ENCODE measurements at places on chromosomes 2 and 18. TPM values are rescaled to one million over a fixed set of nuclear protein-coding genes. Genes with fewer than 3 reads are reported as not detected.
A peak's percentile ranks its signal among the peaks of the same experiment; 100 is the strongest.

The PTPRN gene
- total RNA-seq, result 0.60 TPM

The TMEM200C gene
- total RNA-seq, result 6.1 TPM

The MYO1B gene
- total RNA-seq, result 38.2 TPM

The CD207 gene
- 0.52 TPM for total RNA-seq

The PKP4 gene
- total RNA-seq, result 90.3 TPM

The COL3A1 gene
- 371 TPM for total RNA-seq

The STRADB gene
- total RNA-seq, result 52.2 TPM

The UGT1A5 gene
- total RNA-seq, result 2.0 TPM

The BCL2 gene
- 18.5 TPM for total RNA-seq

The GGCX gene
- total RNA-seq, result 77.4 TPM

The CD8A gene
- total RNA-seq, result 11.3 TPM

The GULP1 gene
- total RNA-seq, result 53.4 TPM

DNA sequence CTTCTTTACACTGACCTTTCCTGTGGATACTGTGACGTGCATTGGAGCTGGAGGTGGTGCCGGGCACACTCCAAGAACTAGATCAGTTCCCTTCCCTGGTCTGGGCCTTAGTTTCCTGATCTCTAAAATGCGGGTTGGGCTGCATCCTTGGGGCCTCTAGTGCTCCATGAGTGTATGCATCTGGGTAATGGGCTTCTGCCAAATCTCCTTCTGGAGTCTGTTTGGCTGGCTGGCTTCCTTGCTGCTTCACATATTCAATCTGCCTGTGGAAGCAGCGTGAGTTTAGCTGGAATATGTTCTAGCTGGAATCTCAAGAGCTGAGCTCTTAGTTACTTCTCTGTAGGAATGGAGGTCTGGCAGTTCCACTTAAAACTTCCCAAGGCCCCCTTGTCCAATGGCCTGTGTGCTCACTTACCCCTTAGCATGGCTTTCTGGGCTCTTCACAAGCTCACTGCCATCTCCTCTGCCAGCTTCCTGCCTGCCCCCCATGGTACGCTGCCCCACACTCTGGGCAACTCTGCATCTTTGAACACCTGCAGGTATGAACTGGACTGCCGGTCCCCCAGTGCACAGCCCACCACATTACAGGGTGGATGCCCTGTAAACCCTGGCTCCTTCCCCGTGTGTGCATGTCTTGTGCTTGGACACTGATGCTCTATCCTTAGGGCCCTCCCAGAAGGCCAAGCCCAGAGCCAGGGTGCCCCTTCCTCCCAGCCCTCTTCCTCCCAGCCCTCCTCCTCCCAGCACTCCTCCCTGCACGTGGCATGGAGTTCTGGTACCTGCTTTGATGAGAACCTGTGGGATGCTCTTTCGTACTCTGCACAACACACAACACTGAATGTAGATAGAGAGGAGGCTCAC, 103.6 kb upstream of the SMAD2 start:
- DNase-seq, result no peak

GRCh38 chr2:135664623-135665068, 77.0 kb upstream of the UBXN4 start:
- no peak for DNase-seq

DNA sequence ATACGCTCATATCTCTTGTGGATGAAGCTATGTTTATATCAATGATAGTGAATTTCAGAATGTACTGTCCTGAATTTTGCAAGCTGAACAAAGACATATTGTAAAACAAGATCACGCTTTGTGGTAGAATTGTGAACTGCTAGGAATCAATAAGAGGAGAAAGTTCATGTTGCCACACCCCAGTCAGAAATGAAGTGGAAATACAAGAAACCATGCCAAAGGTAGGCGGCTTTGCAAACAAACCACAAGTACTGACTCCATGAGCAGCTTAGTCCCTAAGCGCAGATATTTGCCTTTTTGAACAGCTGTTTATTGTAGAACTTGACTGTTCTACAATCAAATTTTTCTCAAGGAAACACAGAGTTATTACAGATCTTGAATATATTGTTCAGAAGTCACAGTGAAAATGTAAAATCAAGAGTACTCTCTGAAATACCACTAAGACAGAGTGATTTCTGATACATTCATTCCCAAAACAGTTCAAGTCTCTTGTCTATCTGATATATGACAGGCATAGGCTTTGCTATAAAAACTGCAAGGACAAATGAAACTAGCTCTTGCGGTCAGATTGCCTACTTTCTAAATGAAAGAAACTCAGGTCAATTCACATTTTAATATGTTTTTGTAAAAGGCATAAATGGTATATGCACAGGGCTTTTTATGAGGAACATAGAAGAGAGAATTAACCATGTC, 120.9 kb upstream of the CDH19 start:
- DNase-seq, result peak; percentile 73

DNA sequence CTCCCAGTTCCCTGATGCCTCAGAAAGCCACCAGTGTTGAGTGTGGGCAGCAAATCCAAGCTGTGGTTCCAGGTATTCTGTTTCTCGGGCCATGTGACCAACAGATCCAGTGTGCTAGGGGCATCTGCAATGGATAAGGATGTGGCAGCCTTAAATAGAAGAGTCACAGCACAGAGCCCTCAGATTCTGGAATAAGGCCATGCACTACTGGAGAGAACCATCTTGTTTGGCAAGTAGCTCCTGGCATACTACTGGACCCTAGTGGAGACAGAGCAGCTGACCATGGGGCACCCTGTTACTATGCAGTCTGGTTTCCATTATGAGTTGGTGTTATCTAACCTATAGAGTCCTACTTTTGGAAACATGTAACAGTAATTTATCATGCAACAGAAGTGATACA, 53.3 kb upstream of the ZBTB7C start:
- DNase-seq, result no peak

DNA sequence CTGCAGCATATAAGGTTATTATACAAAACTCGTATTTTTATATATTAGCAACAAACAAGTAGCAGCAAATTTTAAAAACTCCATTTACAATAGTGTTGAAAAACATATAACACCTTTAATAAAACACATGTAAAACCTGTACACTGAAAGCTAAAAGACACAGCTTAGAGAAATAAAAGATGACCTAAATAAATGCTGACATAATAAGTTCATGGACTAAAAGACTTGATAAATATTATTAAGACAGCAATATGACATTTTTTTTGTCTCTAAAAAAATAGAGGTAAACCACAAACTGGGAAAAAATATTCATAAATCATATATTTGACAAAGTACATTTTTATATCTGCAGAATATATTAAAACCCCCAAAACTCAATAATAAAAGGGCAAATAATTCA, 201.4 kb downstream of the SRBD1 start:
- no peak for DNase-seq

- DNase-seq, result no peak
These were observed 51.4 kb downstream of the BCL2 start for GRCh38 chr18:63267975-63268721.

- DNase-seq, result peak; percentile 76
These were observed 24.9 kb downstream of the CIDEA start for GRCh38 chr18:12278741-12279682.

GRCh38 chr2:75476761-75477160, 84.0 kb downstream of the EVA1A start:
- DNase-seq, result no peak

DNA sequence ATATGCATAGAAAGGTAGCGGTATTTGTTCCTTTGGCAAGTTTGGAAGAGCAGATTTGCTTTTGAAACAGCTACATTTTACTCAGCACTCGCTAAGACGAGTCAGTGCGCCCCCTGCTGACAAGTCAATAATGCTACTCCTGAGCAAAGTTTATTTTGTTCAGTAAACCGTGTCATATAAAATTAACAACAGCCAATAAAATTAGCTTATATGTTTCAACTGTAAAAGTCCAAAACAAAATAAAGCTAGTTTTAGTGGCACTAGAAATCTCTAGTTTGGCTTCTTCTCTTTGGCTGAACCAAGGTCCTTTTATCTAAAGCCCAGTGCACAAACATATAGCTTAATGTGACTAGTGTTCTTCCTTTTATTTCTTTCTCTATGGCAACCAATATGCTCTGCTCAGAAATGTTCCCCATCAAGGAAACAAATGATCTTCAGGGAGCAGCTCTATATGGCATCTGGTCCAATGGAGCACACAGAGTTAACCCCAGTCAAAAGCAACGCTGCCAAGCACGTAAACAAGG, 4.2 kb upstream of the POU3F3 start:
- no peak for DNase-seq

DNA sequence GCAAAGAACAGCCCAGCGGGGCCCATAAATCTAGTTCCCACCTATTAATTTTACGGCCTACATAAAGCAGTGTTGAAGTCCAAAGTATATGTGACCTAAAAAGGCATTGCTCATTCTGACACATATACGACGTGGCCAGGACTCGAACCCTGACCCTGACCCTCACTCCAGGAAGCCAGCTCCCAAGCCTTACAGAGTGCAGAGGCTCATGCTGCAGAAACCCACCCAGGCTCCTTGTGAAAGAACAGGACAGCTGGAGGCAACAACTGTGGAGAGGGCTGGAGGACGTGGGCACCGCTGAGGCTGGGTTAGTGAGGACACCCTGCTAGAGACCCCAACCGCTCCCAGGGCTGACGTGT, 221.6 kb downstream of the CYP26B1 start:
- no peak for DNase-seq

- no peak for DNase-seq
These were observed 14.1 kb downstream of the SP110 start for GRCh38 chr2:230205721-230206120.

DNA sequence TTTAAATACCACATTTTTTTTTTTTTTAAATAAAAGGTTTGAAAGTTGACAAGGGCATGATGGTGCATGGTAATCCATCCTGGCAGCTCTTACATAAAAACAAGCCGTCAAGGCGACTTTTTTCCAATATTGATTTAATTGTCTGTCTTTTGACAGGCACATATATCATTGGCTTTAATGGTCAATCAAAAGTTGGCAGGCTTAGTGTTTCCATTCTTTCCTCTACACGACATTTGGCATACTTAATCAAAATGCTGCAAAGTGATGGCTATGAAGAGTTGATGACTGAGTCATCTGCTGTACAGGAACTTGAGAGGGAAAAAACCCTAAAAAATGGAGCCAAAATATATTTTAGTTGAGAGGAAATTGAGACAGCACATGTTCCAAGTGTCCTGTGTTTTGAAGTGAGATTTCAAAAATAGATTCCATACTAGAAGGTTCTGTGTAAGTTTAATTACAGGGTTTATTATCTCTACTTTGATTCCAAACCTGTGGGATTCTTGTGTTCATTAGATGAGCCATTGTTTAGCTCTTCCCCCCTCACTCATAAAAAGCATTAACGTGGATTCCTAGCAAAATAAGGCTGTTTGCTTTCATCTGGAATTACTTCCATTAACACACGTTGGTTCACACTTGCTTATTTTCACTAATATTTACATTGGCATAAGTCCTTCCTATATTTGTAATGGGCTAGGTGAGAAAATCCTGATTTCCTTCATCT, 3.2 kb downstream of the TSHZ1 start:
- DNase-seq, result peak; percentile 56

DNA sequence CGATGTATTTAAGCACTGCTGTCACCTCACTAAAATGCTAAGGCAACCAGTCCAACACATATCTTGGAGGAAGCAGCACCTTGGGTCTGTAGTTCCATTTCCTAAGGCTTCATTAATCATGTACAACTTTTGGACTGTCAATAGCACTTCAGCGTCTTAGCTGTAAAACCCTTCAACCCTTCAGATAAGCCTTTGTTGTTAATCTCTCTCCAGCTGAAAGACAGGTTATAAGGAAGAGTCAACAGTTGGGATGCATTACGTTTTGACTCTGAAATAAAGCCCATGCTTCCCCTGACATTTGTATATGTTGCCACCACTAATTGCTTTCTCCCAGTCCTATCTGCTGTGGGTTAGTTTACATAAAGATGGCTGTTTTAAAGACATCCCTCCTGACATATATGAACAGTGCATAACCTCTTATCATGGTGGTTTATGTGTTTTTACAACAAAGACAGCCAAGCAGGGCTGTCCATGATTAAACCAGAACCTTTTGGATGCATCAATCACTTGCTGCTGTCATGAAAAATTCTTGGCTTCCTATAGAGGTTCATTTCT, 81.5 kb downstream of the EPHA4 start:
- no peak for DNase-seq

GRCh38 chr2:151033271-151034248, 228.1 kb downstream of the RBM43 start:
- DNase-seq, result no peak

- DNase-seq, result no peak
These were observed 4.5 kb downstream of the SLC19A3 start for GRCh38 chr2:227713291-227713690.

- DNase-seq, result no peak
These were observed 142.7 kb downstream of the CYP26B1 start for GRCh38 chr2:72004976-72005375.

- DNase-seq, result no peak
These were observed 133.6 kb downstream of the NFATC1 start for GRCh38 chr18:79529296-79529695.

DNA sequence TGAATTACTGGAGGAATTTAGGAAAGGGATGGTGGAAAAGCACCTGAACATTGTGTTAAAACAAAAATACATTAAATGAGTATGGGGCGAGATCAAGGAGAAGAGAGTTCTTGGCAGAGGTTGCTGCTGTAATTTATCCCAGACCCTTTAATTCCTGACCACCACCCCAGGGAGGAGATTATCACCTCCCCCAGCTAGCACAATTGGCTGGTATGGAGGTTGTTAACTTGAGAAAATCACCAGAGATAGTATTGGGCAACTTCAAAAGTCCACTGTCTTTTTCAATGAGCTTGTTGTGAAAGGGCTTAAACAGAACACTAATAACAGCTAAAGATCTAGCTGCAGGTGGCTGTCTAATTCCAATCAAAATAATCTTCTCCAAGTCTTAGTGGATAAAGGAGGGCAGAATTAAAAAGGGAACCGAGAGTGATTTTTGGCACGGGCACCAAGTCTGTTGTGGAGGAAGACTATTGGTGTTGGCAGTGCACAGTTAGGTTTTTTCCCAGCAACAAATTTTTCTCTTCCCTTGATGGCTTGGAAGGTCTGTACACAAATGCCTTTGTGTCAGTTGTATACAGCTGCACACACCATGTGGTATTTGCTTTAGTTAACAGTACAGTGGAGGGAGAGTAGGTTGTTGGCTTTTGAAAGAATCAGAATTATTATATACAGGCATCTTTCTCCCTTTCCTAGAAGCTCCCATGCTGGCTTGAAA, 289.5 kb downstream of the SLC4A3 start:
- DNase-seq, result no peak

DNA sequence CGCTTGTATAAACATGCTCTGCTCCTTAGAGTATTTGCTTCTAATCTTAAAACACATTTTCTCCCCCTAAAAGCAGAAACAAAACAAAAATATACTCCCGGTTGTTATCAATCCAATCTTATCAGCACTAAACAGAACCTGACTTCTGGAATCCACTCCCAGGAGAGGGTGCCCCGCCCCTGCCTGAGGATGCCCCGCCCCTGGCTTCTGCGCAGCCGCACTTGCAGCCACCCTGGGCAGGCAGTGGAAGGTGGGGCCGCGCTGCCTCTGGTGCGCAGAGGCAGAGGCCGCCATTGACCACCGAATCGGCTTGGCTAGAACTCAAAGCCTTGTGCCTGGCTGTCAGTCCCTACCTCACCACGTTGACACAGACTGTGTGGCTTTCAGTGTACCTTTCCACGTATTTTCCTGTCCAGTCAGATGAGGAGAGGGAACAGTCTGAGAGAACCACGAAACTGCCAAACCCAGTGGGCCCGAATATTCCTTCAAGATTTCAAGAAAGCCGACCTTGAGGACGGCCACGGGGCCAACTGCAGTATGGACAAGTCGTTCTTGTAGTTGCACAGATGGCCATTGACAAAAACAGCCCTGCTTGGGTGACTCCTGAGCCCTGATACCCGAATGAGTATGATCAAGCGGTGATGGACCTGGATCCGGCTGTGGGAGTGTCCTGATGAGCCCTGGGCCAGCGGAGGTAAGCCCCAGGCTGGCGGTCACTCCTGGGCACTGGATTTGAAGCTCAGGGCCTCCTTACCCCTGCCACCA, 46.2 kb upstream of the ARHGAP28 start:
- peak; percentile 14 for DNase-seq

Measured in mucosa of gallbladder (tissue), 1 donor.